Astrocyte (in vitro differentiated cells and primary cell): ENCODE measurements at places on chromosomes 1 and 21.

- no peak for DNase-seq
These were observed 24.3 kb upstream of the IKBKE start for GRCh38 chr1:206445911-206446356.

DNA sequence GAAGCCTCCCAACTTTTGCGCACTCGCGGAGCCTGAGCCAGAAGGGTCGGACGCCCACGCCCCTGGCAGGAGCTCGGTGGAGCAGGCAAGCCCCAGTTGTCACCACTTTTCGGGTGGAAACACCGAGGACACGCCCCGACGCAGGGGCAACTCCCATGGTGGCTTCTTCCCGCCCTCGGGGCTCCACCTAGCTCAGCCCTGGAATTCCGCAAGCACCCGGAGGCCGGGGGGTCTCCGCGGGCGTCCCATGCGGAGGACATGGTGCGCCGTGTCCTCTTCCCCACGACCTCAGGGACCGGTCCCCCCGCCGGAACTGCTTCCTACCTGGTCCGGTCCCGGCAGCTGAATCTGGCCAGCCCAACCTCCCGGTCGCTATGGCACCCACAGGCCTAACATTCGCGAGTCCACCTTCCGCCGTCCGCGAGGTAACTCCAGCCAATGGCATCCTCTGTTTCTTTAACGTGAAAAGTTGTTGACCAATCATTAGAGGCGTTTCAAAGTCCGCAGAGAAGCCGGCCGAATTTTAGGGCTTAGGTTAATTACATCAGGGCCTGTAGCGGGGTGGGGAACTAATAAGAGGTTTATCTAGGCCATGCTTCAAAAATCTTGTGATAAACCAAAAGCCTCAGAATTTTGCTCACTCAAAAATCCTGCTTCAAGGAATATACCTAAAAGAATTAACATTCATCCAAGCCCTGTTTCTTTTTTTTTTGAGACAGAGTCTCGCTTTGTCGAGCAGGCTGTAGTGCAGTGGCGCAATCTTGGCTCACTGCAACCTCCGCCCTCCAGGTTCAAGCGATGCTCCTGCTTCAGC is at the start of gene STPG1:
Gene STPG1 (minus strand): TSS at position 433 of the 814 bp plus-strand sequence. CDS start 12,394 bp downstream, outside the sequence.
- DNase-seq: peak; percentile 61

GRCh38 chr1:224368409-224368808 is 11.7 kb downstream of the CNIH4 start:
- DNase-seq: no peak

DNA sequence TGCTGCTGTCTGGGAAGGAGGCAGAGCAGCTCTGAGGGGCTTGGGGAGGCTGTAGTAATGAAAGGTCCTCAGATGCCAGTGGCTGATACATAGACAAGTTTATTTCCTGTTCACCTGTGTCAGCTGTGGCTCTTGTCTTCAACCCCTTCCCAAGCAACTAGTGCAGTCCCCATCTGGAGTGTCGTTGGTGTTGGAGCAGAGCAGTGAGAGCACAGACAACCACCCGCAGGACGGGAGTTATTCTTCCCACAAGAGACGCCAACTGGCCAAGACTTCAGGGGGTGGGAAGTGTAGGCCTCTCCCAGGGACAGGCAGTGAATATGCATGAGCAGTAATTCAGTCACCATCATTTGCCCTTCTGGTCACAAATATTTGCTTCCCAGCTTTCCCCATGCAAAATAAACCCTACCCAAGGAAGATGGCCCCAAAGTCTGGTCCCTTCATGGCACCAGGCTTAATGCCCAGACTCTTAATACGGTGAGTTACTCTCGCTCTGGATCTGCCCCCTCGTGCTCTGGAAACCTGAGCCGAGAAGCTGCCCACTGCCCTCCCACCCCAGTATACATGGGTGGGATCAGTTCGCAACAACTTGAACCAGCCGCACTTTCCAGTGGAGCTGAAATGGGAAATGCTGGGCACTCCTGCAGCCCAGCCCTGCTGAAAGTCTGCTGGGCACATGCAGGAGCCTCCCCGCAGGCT is 153.5 kb upstream of the COL6A1 start:
- DNase-seq: no peak

GRCh38 chr1:74526708-74527107 is 14.3 kb upstream of the LRRC53 start:
- no peak for DNase-seq

- no peak for DNase-seq
These were observed 22.6 kb downstream of the HLX start for GRCh38 chr1:220901881-220902280.

- no peak for DNase-seq
These were observed 34.0 kb upstream of the SSX2IP start for GRCh38 chr1:84724128-84724860.

DNA sequence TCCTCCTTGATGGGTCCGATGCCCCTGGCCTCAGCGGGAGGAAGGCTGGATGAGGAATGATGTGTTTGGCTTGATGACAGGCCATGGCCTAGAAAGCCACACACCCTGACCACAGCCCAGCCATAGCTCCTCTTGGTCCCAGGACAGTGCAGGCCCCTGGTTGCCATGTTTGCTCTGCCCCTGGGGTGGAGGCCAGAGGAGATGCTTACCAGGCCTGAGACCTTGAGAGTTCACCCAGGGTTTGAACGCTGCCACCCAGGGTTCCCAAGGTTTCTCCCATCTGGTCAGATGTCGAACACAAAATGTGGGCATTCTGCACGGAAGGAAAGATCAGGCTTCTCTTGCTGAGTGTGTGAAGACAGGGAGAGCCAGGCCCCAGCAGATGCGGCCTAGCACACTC is 2.6 kb downstream of the C1orf226 start:
- no peak for DNase-seq

DNA sequence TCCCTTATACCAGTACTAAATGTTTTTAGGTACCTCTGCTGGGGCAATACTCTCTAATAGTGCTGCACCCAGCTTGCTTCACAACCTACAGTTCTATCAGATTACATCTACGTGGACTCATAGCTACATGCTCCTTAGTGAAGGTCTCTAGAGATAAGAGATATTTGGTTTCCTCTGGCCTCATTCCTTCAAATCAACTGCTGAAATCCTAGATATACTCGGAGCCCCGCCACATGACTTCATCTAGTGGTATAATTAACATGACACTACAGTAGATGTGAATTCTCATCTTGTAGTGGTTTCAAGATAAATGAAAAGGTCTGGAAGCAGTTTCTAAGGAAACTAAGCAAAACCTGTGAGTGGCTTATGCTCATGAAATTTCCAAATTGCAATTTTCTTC is 115.4 kb downstream of the SMYD2 start:
- DNase-seq: peak; percentile 86

GRCh38 chr1:202639500-202639899 is 70.8 kb downstream of the SYT2 start:
- peak; percentile 57 for DNase-seq

- DNase-seq: no peak
These were observed 37.5 kb upstream of the FBXO28 start for GRCh38 chr1:224076407-224076806.
